ENCODE measurements at places on chromosomes 11 and 22.

DNA sequence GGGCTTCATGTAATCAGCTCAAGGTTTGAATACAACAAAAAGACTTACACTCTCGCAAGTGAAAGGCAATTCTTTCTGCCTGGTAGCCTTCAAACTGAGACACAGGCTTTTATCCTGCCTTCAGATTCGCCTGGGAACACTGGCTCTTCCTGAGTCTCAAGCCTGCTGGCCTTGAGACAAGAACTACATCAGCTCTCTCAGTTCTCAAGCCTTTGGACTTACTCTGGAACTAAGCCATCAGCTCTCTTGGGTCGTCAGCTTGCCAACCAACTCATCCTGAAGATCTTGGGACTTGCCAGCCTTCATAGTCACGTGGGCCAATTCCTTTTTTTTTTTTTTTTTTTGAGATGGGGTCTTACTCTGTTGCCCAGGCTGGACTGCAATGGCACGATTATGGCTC lies 35.7 kb upstream of the LRRC10B start:
- DNase-seq: no peak

- peak; percentile 76 for DNase-seq
These were observed 9.9 kb upstream of the NUP160 start for GRCh38 chr11:47857892-47858543.

- no peak for DNase-seq
These were observed 133.9 kb downstream of the FANCF start for GRCh38 chr11:22491555-22492225.

DNA sequence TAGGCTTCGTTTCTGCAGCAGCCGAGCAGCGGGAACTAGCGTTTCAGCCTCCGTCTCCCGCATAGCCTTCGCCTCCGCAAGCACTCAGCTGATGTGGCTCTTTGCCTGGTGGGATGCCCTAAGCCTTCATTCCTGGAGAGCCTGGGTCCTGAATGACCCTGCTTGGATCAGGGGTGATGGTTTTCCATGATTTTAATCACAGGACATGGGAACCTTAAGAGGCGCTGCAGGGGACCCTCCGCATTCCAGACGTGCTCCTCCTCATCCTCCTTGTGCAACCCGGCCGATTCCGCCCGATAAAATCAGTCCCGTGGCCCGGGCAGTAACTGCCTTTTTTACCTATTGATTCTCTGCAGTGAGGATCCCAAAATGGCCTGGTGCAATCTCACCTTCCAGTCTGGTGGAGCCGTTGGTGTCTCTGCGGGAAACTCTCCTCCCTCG lies 8.2 kb downstream of the C11orf21 start:
- no peak for DNase-seq

DNA sequence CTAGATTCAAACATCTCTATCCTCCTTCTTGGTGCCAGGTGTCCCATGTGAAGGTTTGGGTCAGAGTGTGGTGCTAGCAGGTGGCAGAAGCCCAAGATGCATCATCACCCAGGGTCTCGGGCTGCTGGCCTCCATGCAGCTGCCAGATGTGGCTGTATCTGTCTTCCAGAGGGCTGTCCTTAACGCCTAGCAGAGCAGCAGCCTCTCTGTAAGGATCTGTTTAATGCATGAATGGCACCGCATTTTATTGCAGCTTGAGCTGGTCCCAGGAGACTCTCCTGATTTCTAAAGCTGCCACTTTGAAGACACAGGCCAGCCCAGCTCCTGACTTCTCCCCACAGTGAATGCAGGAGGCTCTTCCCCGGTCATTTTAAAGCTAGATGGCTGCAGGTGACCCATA lies 26.3 kb downstream of the SLC1A2 start:
- DNase-seq: no peak

- no peak for DNase-seq
These were observed 14.1 kb downstream of the DCPS start for GRCh38 chr11:126317756-126318573.

GRCh38 chr11:64316672-64317324 lies 561 bp downstream of the TRMT112 start:
- no peak for DNase-seq

- peak; percentile 54 for DNase-seq
These were observed 805 bp upstream of the QSER1 start for GRCh38 chr11:32891657-32892354.

DNA sequence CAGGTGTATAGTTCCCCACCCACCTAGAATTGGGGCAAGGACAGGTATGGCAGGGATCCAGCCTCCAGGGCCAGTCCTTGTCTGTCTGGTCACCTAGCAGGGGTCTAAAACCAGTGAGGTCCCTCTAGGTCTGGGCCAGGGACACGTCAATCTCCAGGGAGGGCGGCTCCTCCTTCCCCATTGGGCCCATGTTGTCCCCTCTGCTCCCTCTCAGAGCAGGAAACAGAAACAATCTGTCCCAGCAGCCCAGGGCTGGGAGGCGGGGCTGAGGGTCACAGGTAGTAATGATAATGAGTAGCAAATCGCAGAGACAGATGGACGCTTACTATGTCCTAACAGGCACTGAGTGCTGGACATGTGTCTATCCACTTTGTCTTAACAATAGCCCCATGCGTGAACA lies 22.8 kb upstream of the SYT7 start:
- DNase-seq: no peak

GRCh38 chr11:43790444-43790794 lies 90.2 kb upstream of the ALKBH3 start:
- DNase-seq: peak; percentile 71

GRCh38 chr22:45112136-45112879 lies 51.4 kb upstream of the NUP50 start:
- no peak for DNase-seq

- peak; percentile 40 for DNase-seq
These were observed 239.0 kb downstream of the TENM4 start for GRCh38 chr11:79201677-79202347.

- DNase-seq: no peak
These were observed 54.7 kb upstream of the PRDM11 start for GRCh38 chr11:45091563-45092403.

Measured in kidney glomerular epithelial cell (primary cell).